A549 (cell line): ENCODE measurements at places on chromosomes 5 and 9.

DNA sequence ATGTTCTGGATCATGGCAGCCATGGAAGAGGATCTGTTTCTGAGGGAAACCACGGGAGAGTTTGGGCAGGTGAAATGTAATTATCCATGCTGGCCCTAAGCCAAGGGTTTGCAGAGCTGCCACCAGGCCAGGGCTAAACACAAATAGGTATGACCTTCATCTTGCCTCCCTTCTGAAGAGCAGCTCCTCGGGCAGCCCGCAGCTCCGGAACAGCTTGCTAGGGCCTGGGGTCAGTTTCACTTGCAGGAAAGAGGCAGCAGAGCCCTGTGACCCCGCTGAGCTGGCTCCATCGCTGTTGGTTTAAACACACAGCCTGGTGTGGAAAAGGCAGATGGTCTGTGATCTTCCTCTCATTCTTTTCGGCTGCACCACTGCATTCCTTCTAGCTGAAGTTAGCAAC lies 141.4 kb downstream of the TMEM38B start:
- DNase-seq: no peak

DNA sequence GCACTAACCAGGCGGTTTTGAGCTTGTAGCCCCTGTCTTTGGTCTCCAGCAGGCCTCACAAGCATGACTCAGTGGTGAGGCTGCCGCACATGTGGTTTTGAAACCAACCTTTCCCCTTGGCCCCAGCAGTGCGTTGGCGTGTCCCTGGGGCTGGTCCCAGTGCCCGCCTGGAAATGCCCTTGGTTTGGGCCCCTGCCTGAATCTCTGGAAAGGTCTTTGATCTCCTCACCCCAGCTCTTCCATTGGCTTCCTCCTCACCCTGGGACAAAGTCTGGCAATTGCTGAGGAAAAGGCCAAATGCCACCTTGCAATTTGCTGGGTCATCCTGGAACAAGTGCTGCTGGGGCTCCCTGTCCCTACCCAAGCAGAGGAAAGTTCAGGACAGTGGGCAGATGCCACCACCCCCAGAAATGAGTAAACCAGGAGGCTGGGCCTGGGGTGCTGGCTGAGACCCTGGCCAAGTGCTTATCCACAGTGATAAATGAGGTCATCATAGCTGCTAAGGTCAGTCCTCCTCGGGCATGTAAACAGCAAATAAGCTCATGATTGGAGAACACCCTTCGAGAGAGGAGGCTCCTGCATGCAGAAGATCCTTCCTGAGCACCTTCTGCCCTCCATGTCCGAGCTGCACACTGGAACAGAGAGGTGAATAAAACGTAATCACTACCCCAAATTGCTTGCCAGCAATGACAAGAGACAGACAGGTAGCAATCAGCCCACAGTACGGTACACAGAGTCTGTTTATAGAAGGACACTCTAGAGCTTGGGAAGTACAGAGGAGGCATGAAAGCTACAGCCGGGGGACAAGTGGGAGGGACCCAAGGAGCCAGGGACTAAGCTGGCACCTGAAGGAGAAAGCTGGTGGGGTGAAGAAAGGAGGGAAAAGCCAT lies 98.9 kb upstream of the CPEB4 start:
- DNase-seq: no peak

- DNase-seq: no peak
Observed at GRCh38 chr5:56671571-56671970, 143.8 kb upstream of the MAP3K1 start.

DNA sequence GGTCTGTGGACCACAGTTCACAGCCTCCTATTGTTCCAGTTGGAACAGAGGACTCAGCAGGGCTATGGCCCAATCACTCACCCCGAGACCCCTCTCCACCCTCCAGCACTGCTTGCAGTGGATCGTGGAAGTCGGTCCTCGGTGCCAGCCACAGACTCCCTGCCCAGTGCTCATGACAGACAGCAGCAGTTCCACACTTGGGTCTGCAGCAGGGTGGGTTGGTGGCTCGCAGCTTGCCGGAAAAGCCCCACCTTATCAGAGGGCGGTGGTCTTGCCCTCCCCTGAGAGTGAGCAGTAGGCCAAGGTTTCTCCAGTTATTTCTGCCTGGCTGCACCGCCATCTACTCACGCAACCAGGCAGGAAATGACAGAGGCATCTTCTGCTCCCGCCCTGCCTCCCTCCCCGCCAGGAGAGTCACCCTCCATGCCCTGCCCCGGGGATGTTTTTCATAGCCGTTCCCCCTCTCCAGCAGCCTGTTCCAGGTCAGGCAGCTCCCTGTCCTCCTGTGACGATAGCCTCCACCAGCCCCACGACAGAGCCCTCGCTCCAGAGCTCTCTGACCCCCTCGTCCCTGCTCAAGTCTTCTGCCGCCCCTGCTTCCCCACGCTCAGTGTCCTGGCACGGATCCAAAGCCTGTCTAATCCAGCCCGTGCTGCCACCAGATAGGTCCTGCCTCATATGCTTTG lies 34.5 kb downstream of the UNC5A start:
- DNase-seq: no peak

- no peak for DNase-seq
Observed at GRCh38 chr9:2765250-2765880, 48.1 kb downstream of the KCNV2 start.

DNA sequence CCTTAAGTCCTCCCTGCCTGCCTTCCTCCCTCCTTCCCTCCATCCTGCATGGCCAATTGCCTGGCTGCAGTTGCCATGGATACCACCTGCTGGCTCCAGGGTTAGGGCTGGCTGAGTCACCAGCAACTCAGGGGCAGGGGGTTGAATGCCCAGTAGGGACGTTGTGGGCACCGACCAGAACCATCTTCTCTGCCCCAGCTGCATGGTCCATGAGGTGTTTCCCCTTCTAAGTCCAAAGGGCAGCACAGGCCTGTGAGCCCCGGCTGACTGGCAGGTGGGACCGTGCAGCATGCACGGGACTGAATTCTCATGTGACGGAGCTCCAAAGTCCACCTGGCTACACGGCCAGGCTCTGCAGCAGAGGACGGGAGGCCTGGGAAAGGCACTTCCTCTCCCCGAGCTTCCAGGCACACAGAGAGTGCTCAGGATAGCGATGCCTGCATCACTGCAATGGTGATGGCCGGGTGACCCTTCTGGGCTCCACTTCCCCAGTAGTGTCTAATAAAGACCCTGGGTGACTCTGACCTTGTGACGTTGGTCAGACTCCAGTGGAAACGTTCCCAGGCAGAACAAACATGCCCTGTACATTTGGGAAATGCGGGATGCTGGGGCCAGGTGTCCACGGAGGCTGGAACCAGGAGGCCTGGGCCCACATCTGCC lies 5.7 kb downstream of the ASS1 start:
- no peak for DNase-seq

DNA sequence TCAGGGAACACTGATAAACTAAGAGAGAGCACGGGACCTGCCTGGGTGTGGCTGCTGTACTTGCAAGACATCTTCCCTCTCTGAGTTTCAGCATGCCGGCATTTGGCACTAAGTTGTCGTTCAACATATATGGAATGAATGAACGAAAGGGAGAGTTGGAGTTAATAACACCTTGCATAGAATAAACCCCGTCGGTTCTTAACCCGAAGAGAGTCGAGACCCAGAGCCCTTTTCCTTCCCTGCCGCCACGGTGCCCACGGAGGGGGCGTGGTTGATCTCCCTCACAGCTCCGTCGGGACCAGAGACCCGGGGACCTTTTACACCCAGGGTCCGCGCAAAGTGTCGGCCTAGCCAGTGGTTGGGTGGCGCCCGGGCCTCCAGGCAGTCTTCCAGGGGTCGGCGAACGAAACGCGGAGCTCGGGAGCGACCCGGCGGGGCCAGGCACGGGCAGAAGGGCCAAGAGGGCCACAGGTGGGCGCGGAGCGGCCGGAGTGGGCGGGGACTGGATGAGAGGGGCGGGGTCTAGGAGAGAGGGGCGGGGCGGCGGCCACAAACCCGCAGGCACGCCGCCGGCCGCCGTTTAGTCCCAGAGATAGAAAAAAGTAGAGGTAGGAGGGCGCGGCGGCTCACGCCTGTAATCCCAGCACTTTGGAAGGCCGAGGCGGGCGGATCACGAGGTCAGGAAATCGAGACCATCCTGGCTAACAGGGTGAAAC lies 735 bp upstream of the RPL26L1 start:
- peak; percentile 66 for DNase-seq

- DNase-seq: no peak
Observed at GRCh38 chr9:112331674-112331952, 1.8 kb downstream of the PTBP3 start.

GRCh38 chr5:132500931-132501628 lies 10.5 kb upstream of the IRF1 start:
- DNase-seq: peak; percentile 71

DNA sequence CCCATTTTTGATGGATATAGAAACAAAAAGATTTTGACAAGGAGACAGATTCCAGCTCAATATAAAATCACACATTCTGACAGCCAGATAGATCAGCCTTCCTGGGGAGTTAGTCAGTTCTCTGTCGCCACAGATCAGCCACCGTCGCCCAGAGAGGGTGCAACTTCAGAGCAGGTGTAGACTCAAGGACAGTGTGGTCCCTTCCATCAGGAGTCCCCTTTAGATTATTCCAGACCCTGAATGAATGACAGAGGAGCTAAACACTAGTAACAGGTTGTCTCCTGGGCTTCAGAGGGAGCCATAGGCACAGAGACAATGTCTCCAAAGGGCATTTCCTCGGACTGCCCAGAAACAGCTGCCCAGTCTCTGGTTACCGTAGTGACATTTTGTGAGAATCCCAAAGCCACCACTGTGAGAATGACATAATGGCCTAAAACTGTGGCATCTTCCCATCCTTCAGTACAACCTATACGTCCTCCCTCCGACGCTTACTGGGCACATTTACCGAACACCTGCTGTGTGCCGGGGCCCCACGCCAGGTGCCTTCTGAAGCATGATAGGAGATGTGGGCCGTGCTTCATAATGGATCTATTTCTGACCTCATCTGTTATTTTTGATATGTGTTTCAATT lies 47.4 kb upstream of the SLC2A8 start:
- DNase-seq: no peak

- no peak for DNase-seq
Observed at GRCh38 chr5:132751444-132751843, 4.2 kb downstream of the CCNI2 start.

DNA sequence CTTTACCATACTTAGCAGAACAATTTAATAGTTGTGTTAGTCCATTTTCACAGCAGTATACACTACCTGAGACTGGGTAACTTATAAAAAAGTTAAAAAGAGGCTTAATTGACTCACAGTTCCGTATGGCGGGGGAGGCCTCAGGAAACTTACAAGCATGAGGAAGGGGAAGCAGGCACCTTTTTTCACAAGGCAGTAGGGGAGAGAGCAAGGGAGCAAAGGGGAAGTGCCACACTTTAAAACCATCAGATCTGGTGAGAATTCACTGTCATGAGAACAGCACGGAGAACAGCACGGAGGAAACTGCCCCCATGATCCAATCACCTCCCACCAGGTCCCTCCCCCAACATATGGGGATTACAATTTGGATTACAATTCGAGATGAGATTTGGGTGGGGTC lies 269.9 kb downstream of the MTRR start:
- no peak for DNase-seq

DNA sequence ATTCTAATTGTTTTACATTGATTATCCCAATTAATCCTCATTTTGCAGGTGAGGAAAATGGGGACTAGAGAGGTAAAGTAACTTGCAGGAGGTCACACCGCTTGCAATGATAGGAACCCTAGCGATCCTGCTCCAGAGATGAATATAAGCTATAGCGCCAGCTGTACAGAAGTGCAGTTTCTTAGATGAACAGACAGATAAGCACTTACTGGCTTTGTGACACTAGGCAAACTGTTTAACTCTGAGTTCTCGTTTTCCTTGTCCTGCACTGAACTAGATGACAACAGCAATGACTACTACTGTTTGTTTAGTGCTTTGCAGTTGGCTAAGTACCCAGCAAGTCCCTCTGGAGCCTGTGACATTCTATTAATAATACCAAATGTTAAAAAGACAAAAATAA lies 11.1 kb downstream of the LHX6 start:
- no peak for DNase-seq

- DNase-seq: peak; percentile 4
Observed at GRCh38 chr9:91589101-91589553, 165.5 kb upstream of the NFIL3 start.

DNA sequence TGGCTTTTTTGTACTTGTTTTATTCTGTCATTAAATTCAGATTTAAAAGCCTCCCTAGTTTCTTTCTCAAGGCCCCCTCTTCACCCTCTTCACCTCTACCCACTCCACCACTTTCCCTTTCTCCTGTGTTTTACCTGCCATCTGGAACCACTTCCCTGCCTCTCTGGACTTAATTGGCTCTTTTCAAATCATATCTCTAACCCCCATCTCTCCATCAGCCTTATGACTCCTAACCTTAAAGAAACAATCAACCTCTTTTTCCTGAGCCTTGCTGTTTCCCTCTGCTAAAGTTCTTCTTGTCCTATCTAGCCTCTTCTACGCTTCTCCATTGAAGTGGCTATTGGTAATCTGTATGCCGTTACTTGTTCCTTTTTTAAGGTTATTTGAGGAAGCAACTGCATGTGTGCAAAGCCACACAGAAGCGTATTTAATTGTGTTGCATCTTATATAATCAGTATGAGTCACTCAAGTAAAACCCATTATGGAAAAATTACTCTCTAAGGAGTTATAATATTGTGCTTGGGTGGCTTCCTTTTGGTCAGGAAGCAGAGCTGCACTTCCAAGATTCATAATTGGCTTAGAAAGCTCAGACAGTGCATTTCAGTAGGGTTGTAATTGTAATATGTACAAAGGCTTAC lies 653.6 kb upstream of the ITGA1 start:
- DNase-seq: no peak

DNA sequence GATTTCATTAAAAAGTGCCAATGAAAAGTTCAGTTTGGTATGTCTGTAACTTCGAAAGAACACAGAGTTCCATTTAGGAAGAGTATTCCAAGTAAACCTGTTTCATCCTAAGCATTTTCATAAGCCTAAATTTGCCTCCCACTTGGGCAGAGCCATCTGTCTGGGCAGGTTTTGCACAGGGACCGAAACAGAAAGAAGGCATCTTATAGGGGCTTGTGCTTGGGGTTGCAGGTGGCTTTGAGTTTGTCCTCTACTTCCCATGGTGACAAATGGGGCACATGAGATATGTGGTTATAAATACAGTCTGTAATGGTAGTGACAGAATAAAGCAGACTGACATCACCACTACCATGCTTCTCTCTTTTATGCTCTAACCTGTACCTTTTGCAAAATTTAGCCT lies 63.7 kb downstream of the MCTP1 start:
- DNase-seq: no peak

DNA sequence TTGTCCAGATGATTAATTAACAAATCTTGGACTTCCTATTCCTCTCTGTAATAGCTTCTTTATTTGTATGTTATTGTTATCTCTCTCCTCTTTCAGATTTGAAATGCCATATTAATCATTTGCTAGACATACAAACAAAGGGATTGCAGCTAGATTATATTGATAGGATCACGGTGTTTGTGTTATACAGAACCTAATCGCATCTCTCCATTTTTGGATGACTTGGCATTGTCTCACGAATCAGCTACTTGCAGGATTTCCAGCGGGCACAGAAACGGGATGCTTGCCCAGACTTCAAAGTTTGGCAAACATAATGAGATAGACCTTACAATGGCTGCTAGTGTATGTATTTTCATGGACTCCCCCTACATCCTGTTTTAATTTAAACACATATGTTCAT lies 368.1 kb downstream of the TLE4 start:
- DNase-seq: peak; percentile 1
